Right ventricle myocardium inferior (tissue), 1 donor: ENCODE measurements at places on chromosomes 11 and 22. TPM values are rescaled to one million over a fixed set of nuclear protein-coding genes. Genes with fewer than 3 reads are reported as not detected.
A peak's percentile ranks its signal among the peaks of the same experiment; 100 is the strongest.

- no peak for DNase-seq
Measured at GRCh38 chr11:61696602-61697001, 16.4 kb downstream of the DAGLA start.

ANKK1 gene
- not detected for total RNA-seq

DNA sequence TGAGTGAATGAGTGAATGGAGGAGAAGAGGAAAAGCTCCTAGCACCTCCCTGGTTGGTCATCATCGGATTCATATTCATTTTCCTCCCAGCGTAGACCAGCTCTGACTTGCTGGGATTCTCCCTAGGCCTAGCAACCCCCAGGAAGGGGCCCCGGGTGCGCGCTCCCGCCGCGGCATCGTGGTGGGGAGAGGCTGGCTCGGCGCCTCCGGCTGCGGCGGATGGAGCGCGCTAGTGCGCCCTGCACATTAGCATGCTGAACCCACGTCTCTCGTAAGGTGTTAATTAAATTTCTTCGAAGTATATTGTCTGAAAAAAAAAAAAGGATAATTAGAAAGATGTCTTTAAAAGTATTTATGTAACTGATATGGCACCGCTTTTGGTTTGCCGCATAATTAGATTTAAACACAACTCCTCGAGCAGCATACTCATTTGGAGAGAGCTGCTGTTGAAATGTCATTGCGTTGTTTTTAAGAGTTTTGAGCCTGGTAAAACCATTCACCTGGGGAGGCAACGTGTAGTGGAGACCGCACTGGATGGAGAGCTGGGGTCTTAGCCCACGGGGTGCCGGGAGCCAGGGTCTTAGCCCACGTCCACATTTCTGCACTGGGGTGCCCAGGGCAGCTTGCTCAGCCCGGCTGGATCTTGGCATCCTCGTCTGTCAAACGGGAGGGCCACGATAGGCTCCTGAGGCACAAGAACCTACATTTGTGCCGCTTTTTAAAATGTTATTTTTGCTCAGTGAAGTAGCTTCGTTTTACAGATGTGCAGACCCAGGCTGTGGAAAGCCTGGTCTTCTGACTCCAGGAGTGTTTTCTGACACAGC, 21.8 kb downstream of the MPPED1 start:
- peak; percentile 13 for DNase-seq

- DNase-seq, result no peak
Measured at GRCh38 chr22:23271597-23271908, 91.2 kb downstream of the BCR start.

MS4A15 gene
- total RNA-seq, result not detected

DNA sequence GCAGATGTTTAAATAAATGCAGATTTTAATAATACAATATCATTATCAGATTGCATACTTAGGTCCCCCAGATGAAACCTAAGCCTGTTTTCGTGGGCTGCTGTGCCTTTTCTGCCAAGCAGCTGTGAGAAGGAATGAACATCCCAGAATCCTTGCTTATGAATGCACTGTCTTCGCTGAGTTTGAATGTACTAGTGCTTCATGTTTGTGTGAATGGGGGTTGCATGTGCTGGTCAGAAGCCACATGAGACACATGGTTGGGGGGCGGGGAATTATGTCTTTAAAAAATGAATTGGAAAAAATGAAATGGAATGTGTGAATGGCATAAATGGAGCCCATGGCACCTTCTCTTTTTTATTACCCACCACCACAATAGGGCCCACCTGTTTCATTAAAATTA, 125.4 kb upstream of the HSD17B12 start:
- DNase-seq, result no peak
